NCI-H1105 (cell line): ENCODE measurements at places on chromosomes 5 and 9.

DNA sequence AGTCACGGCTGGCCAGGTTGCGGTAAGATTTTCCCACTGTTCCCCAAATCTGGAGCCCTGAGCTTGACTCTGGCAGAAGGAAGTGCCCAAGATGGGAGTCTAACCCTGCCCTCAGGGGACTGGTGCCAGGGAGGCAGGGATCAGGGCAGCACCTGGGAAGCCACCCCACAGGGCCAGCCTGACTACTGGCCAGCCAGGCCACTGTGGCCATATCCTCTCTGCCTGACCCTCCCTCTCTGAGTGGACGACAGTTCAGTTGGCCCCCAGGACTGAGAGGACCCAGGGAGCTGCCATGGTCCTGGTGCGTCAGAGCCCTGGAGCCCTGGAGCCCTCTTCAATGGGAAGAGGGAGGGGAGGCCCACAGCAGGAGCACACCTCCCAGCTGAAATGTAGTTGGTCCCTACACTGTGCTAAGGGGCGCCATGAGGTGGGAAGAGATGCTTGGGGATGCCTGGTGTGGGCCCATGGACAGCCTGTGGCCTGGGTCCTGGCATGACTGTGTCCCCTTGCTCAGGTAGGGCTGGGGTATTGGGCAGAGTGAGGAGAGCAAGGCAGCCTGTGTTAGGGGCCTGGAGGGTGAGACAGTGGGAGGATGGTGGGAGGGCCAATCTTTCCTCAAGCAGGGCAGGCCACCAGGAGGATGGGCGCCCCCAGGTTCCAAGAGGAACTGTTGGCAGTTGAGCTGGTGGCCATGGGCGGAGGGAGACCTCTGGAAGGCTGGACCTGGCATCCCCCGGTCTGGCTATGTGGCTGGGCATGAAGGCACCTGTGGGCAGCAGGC lies 81.1 kb downstream of the PHF2 start:
- DNase-seq = no peak

GRCh38 chr5:58440901-58441460 lies 18.9 kb downstream of the PLK2 start:
- DNase-seq = no peak

DNA sequence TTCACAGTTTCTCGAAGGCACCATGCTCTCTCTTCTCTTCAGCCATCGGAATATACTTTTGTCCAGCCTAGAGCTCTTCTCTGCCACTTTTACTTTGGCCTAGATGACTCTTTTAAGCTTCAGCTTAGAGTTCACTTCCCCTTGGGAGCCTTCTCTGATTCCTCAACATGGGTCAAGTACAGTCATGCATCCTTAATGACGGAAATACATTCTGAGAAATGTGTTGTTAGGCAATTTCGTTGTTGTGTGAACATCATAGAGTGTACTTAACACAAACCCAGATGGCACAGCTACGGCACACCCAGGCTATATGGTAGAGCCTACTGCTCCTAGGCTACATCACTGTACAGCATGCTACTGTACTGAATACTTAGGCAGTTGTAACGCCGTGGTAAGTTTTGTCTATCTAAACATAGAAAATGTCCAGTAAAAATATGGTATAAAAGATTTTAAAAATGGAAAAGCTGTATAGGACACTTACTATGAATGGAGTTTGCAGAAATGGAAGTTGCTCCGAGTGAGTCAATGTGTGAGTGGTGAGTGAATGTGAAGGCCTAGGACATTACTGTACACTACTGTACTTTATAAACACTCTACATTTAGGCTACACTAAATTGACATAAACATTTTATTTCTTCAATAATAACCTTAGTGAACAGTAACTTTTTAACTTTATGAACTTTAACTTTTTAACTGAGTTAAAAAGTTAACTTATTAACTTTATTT lies 15.1 kb upstream of the TNFSF15 start:
- DNase-seq = no peak

GRCh38 chr5:111384220-111384619 lies 128.1 kb downstream of the STARD4 start:
- DNase-seq = no peak

DNA sequence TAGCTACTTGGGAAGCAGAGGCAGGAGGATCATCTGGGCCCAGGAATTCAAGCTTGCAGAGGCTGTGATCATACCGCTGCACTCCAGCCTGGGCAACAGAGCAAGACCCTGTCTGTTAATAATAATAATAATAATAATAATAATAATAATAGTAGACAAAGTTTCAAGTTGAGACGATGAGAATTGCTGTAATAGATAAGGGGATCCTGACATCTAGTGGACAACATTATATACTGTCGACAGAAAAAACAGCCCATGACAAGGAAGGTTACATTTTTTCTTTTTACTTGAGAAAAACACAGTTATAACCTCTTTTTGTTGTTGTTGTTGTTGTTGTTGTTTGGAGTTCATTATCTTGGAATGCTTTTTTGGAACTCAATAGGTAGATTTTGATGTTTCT lies 35.3 kb downstream of the NDFIP1 start:
- no peak for DNase-seq

GRCh38 chr9:133951265-133951664 lies 40.9 kb downstream of the VAV2 start:
- DNase-seq = no peak

GRCh38 chr9:87570000-87570908 lies 72.6 kb downstream of the DAPK1 start:
- DNase-seq = no peak

DNA sequence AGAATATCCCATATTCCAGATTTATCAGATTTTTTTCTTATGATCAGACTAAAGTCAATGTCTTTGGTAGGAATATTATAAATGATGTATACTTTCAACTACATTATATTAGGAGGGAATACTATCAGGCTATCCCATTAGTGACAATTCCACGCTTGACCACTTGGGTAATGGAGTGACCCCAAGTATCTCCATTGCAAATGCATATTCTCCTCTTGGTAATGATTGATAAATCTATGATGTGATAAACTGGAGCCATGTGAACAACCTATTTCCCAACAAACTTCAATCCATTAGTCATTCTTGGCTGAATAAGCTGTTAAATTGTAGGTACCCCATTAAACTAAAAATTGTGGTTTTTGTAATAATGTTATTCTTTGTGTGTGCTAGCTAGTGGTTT lies 12.2 kb upstream of the MPDZ start:
- no peak for DNase-seq

DNA sequence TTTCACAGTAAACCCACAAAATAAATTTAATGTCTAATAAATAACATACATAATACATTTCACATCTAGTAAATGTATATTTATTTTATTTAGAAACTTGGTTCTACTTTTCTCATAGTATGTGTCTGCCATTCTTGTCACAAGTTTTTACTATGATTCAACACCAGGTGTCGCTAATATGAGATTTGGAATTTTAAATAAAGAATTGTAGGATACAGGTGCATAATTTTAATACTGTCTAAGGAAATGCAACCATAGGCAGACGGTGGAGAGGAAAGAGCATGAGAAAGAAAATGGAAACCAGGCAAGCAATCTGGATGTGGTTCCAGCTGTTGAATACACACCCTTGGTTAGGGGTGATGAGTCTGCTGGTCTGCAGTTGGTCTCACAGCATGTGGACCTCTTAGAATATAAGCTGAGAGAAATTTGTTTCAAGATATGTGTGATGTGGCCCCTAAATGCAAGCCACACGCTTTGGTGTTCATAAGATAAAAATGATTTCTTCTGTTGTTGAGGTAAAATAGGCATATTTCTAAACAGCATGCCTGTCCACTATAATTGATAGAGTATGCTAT lies 114.7 kb upstream of the TXNDC8 start:
- no peak for DNase-seq

DNA sequence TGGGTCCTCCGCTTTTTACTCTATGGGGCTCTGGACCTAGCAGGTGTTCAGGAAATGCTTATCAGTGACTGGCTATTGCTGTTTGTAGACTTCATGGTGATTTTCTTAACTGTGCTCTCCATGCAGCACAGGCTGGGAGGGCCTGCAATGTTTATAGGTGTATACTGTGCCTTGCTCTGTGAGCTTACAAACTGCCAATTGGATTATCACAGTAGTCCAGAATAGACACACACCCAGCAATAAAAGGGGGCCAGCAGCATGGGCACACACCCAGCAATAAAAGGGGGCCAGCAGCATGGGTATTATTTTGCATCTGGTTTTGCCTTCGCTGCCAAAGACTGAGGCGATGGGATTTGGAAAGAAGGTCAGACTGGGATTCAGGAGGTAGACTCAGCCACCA lies 100.0 kb downstream of the CRB2 start:
- no peak for DNase-seq

- DNase-seq = no peak
Measured at GRCh38 chr9:83445703-83446265, 92.4 kb downstream of the FRMD3 start.

DNA sequence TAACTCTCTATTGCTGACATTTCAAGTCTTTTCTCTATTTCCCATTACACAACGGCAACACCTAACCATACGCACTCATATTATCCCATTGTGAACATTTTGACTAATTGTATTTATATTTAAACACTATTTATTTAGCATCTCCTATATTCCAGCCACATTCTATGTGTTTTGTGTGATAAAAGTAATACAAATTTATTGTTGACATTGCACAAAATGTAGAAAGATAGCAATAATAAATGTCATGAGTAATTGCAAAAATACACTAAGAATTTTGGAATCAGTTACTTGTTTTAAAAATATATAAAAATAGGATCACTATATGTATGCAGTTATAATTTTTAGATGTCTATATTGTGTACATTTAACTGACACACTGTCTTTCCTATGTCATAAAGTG lies 413.0 kb upstream of the PTPRD start:
- no peak for DNase-seq

GRCh38 chr9:70060883-70061507 lies 17.3 kb downstream of the MAMDC2 start:
- DNase-seq = no peak

- DNase-seq = no peak
Measured at GRCh38 chr9:6759185-6759977, 1.6 kb downstream of the KDM4C start.

DNA sequence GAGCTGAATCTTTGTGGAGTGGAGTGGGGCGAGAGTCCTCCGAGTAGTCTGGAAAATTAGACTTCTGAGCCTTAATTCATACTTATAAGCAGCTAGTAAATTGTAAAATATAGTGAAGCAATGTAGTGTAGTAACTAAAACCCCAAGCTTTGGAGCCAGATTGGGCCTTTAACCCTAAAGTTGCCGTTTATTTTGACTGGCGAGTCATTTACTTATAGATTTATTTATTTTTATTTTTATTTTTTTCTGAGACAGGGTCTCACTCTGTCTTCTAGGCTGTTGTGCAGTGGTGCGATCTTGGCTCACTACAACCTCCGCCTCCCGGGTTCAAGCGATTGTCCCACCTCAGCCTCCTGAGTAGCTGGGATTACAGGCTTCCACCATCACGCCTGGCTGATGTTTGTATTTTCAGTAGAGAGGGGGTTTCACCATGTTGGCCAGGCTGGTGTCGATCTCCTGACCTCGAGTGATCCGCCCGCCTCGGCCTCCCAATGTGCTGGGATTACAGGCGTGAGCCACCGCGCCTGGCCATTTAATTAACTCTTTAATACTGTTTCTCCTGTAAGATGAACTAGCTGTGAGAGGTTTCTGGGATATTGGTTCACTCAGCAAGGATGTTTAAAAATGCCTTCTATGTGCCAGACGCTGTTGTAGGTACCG lies 687 bp upstream of the RPS23 start:
- DNase-seq = no peak

GRCh38 chr5:174953871-174954270 lies 229.5 kb downstream of the MSX2 start:
- no peak for DNase-seq

DNA sequence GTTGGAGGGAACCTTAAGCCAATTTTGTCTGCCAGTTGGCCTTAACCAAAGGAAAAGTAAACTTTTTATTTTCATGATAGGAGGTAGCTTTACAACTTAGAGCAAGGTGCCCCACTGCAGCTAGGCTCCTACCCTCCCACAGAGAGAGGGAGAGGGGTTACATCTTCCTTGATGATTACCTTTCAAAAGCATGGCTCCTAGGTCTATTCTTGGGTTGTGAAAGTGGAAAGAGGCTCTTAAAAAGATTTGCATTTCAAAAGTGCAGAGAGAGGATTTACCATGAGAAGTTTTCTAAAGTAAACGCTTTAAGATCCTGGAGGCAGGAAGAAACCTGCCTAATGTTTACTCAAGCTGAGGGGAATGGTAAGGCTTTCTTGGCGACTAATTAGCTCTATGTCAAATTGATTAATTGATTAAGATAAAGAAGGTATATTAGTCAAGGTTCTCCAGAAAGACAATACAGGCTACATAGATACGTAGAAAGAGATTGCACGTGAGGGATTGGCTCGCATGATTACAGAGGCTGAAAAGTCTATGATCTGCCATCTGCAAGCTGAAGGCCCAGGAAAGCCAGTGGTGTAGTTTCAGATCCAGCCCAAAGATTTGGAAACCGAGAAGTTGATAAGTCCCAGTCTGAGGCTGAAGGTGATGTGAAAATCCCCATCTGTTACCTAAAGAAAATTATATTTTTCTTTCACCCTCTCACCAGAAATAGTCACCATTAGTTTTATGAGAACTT lies 333.8 kb upstream of the CTNND2 start:
- DNase-seq = no peak

DNA sequence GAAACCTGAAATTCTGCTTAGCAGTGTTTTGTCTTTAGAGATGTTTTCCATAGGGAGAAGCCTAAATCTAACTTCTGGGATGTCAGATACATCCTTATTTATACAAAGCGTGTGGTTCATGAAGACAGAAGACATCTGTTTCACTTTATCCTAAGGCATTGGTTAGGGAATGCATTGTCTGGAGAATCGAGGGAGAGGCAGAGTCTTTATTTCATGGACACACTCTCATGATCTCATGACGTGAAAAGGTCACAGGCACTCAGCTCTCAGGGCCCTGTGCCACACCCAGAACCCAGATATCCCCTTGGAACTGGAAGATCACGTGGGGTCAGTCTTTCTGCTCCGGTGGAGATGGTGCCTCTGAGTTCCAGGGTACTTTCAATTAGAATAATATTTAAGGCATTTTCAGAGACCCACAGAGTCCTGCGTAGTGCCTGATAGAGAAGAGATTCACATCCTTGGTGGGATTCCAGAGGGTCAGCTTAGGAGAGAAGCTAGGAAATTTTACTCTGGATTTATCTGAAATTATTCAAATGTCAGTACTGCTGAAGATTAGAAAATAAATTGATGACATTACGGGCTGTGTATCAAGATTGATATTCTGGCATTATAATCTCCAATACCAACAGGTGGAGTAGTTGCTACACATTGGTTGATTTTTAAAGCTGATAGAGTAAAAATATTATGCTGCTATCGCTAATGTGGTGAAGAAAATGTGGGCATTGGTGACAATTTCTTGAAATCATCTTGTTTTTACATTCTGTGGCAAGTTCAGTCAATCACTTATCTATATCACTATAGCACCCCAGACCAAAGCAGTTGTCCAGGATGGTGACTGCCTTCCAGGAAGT lies 378.3 kb downstream of the MTRR start:
- DNase-seq = no peak

DNA sequence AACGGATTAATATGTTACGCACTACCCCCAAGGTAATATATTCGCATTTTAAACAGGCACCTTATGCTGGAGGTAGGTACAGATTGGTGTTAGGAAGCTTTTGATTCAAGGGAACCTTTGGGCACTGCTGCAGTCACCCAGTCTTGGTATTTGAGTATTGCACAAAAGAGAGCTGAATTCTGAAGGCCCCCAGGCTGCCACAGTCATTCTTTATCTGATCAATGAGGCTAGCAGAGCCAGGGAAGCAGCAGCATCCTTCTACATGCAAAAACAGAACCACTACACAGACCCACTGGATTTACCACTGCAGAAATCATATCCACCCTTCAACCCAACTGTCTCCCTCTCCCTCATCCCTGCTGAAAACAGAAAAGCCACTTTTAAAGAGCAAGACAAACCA lies 121.2 kb upstream of the GRIN3A start:
- no peak for DNase-seq
